Fibroblast of mammary gland (primary cell): ENCODE measurements at places on chromosomes 3 and 15.
A peak's percentile ranks its signal among the peaks of the same experiment; 100 is the strongest.

DNA sequence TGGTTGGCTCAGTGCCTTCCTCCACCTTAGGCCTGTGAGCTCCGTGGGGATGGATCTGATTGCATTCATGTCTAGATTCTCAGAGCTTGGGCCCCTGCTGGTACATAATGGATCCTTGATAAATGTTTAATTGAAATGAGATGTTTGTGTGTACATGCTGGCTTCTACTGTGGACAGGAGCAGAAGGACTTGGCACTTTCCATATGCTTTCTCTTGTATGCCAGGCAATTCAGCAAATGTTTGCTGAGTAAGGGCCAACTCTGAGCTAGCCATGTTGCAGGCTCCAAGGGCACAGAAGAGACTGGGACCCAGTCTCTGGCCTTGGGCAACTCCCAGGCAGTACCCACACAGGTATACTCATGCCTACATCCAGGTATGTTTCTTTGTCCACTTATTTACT is 67.0 kb downstream of the RAB11A start:
- no peak for DNase-seq

DNA sequence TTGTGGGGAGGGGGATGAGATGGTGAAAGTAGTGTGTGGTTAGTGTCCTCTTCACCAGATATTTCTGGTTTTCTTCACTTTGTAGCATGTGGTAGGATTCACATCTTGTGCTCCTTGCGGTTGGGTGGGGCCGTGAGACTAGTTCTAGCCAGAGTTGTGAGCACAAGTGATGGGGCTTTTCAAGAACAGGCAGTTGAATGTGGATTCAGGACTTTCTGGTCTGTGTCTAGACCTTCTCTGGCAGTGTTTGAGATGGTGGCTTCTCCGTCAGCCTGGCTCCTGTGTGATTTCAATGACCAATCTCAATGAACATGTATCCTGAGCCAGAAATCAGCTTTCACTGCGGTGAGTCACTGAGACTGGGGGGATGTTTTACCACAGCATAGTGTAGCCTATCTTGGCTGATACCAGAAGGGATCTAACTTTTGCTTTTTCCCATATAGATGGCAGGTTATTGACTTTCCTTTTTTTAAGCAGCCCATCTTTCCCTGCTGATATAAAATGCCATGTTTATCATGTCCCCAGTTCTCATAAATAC is 82.6 kb downstream of the RPLP1 start:
- DNase-seq, result peak; percentile 54

DNA sequence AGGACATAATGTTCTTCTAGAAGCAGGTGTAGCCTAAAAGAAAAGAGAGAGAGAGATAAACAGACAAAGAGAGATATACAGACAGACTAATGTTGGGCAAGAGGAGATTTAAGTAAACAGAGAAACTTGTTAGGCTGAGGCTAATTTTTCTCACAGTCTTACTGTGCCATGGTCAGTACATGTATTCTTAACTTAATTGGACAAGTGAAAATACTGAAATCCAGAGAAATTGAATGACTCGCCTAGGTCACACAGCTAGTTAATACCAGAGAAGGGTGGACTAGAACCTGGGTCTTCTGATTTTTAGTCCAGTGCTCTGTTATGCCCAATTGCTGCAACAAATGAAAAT is 6.7 kb upstream of the ZNF609 start:
- DNase-seq, result no peak

DNA sequence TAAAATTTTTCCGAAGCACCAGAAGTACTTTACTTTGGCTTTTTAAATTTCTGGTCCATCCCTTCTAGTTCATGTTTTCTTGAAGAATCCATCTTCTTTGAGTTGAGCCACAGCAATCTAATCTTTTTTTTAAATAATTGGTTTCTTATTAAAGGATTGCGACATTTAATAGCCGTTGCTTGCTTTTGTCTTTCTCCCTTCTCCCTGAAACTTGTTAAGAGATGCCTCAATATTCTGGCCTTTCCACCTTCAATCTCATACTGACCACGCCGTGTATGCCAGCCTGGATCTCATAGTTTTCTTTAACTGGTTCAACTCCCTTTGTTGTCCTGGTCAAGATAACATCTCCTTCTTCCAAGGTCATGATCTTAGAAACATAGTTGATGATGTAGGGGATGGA is 18.4 kb upstream of the RPLP1 start:
- peak; percentile 43 for DNase-seq

DNA sequence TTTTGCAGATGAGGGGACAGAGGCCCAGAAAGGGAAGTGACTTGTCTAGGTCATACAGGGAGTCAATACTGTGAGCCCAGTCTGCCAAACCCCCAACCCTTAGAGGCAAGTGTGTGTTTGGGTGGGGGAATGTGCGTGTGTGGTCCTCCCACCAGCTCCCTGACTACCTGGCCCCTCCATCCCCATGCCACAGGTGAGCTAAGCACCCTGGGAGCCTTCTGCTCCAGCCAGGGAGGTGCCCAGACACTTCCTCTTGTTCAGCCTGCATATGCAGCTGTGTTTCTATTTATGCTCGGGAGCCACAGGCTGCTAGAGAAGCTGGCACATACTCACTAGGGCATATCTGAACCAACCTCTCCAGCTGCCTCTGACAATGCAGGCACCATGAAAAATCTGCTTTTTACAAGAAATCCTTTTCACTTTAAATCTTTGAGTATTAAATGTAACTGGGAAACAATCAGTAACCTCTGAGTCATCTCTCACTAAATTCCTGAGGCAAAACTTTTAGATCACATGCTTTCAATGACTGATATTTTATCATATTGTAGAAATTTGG is 20.7 kb downstream of the TBC1D2B start:
- peak; percentile 61 for DNase-seq

DNA sequence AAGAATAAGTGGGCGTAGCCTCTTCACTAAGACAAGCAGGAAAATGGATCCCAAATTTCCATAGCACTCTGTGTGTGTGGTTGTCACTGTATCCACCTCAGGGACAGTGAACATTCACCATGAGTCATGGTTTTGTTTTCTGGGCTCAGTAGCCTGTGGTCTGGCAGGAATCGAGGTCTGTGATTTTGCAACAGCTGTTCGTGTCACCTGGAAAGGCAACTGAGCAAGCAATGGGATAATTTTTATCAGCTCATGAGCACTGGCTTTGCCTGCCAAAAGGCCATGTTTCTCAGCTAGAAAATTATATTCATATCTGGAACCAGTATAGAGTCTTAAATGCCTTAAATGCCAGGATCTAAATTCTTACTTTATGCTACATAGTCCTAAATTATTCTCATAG is 60.9 kb downstream of the STRIT1 start:
- DNase-seq, result peak; percentile 99

GRCh38 chr3:144273601-144274000 is 302.0 kb downstream of the DIPK2A start:
- no peak for DNase-seq

GRCh38 chr3:82229397-82229796 is 468.0 kb upstream of the GBE1 start:
- DNase-seq, result no peak

DNA sequence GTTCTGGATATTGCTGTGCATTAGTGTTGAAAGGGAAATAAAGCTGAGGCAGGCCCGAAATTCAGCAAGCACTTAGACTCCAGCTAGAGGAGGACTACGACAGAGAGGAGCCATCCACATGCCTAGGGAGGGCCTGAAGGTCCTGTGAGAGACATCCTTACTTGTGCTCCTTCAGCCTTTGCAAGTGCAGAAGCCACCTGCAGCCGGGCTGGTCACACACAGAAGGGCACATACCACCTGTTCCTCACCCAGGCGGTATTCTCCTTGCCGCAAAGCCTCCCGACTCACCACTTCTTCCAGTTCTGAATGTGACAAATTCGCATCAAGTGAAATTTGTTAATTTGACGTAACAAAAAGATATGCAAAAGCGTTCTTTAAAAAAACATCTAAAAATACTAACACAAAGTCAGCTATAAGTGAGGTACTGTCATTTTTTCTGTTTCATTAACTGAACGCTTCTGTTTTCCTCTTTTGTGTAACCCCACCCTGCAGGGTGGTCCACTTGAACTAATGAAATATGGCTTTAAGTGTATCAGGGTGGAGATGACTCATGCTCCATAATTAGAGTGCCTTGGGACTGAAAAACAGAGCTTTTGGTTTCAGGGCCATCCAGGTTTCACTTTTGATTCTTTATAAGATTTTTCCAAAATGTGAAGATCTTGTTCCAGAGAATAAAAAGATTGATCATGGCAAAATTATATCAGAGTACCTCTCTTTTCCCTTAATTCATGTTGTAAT is 467.9 kb upstream of the ATP11B start:
- no peak for DNase-seq

DNA sequence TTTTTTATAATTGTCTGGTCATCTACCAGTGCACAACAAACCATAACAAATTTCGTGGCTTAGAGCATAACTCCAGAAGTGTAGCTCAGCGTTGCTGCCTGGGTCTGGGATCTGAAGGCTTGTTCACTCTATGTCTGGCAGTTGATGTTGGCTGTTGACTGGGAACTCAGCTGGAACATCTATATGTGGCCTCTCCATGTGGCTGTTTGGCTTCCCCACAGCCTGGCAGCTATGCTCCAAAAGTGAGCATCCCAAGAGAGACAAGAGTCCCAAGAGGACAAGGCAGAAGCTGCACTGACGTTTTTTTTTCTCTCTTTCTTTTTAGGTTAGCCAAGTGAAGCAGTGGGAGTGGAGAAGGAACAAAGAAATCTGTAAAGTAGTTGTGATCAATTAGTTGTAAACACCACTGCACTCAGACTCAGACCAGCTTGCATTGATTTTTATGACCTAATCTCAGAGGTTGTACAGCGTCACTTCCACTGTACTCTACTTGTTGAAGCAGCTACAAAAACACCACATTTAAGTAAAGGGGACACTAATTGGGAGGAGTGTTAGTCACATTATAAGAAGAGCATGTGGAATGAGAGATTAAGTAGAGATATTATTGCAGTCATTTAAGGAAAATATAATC is 2.5 kb upstream of the GPR176 start:
- DNase-seq, result peak; percentile 43

DNA sequence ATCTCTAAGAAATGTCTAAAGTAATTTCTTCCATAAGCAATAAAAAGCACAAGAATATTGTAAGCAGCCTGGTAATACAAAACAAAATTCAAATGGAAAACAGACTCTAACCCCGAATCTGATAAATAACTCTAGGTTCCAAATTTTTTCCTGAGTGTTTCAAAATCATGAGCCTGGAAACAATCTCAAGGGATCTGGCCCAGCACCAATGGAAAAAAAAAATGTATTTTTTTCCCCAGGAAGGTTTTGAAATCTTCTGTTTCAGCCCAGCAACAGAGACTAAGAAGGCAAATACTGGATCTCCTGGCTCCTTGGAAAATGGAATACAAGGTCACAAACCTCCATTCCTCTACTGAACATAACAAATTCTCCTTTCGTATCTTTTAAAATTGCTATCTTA is 13.0 kb downstream of the TBC1D2B start:
- peak; percentile 80 for DNase-seq
